Stimulated activated naive CD4-positive, alpha-beta T cell (primary cell): ENCODE measurements at places on chromosomes 7 and 10.

- no peak for DNase-seq
These were observed 34.6 kb upstream of the PDK4 start for GRCh38 chr7:95630702-95631458.

GRCh38 chr10:32680803-32681557 lies 235.0 kb downstream of the CCDC7 start:
- DNase-seq = no peak

GRCh38 chr7:74293577-74293908 lies 4.3 kb downstream of the CLIP2 start:
- no peak for DNase-seq

GRCh38 chr7:37247861-37248260 lies 200.8 kb downstream of the ELMO1 start:
- DNase-seq = no peak

- no peak for DNase-seq
These were observed 7.7 kb downstream of the VAX1 start for GRCh38 chr10:117130346-117130745.
